A673 (cell line): ENCODE measurements at places on chromosomes 3 and 15.

- peak; percentile 94 for DNase-seq
Measured at GRCh38 chr3:20066850-20067617, 26.8 kb downstream of the KAT2B start.

DNA sequence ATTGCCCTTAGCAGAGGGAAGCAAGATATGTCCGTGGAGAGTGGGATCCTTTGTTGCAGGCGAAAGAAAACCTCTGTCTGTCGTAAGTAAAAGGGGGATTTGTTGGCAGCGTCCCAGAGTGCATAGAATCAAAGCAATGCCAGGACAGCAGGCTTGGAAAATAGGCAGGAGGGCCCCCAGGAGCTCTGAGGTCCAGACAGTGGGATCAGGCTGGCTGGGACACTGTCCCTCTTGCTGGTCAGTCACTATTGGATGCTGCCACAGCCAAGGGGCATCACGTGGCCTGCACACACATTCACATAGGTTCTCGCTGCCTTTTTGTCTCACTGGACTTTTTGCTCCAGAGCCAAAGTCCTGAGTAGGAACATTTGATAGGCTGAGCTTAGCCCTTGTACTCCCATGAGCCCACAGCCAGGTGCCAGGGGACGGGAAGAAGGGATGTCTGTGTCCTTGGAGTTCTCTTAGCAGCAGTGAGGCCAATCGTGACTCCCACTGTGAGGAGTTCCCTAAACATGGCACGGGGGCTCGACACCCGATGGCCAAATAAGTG is 10.7 kb downstream of the MUC20 start:
- DNase-seq: no peak

DNA sequence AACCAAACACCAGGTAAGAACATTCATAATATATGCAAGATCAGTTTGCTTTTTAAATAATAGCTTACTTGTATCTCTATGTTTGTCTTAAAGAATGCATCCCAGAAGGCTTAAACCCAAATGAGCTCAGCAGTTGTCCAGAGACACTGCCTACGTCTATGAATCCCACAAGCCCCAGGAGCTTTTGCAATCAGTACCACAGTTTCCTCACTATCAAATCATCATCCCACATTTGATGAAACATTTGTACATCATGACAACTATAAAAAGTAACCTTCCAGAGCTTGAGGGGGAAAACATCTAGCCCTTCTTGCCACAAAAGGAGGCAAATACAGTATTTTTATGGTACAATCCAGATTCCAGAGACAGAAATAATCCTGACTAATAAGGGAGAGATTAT is 63.7 kb downstream of the ATP8B4 start:
- no peak for DNase-seq

GRCh38 chr15:88704791-88705768 is 66.3 kb downstream of the ISG20 start:
- DNase-seq: peak; percentile 46

DNA sequence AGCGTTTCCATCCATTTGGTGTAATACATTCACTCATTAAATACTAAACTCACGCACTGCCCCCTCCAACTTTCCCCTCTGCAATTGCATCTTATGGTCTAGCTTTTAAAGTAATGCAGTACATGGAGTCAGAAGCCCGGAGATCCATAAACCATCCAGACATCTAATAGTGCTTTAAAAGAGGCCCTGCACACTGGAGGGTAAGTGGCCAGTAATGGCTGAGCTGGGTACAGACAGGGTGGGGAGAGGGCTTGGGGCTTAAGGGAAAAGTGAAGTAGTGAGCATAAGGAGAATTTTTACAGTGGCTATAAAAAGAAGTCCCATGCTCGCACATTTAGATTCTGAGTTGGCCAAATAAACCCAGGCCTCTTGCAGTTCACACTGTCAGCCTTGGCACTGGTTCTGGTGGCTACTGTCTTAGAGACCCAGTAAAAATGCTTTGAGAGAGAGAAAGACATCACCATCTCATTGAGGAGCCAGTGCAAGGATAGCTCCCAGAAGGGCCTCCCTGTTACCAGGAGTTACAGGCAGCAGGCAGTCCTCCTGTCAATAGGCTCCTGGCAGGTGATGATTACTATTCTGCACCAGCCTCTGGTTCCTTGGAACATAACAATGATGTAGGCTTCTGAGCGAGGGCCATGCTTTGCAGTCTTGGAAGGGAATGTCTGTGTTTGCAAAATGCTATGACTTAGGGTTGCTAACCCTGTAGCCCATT is 112.6 kb upstream of the NEO1 start:
- DNase-seq: no peak

- DNase-seq: no peak
Measured at GRCh38 chr15:76391847-76392246, 55.3 kb downstream of the ISL2 start.

DNA sequence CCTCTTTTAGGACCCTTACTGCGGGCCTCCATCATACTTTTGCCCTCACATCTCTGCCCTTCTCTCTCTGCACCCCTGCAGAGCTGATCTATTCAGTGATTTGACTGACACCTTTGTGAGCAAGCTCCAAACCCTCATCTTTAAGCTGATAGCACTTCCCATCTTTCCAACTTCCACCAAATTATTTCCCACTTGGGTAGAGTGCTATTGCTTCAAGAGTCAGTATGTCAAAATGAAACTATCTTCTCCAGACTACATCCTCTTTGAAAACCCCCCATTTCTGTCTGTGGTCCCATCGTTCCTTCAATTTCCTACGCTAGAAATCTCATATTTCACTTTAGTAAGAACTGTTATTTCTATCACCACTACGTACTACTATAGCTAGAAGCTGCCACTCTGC is 19.7 kb downstream of the ZWILCH start:
- no peak for DNase-seq

DNA sequence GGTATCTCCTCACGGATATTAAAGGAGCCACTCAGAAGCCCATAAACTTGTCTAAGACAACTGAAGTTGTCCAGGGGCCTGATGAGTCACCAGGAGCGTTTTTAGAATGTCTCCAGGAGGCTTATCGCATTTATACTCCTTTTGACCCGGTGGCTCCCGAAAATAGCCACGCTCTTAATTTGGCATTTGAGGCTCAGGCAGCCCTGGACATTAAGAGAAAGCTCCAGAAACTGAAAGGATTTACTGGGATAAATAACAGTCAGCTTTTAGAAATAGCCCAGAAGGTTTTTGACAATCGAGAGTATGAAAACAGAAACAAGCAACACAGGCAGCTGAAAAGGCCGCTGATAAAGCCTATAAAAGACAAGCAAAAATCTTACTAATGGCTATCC is 4.1 kb downstream of the DET1 start:
- no peak for DNase-seq
